ENCODE measurements at places on chromosomes 12 and 14.
A peak's percentile ranks its signal among the peaks of the same experiment; 100 is the strongest.

DNA sequence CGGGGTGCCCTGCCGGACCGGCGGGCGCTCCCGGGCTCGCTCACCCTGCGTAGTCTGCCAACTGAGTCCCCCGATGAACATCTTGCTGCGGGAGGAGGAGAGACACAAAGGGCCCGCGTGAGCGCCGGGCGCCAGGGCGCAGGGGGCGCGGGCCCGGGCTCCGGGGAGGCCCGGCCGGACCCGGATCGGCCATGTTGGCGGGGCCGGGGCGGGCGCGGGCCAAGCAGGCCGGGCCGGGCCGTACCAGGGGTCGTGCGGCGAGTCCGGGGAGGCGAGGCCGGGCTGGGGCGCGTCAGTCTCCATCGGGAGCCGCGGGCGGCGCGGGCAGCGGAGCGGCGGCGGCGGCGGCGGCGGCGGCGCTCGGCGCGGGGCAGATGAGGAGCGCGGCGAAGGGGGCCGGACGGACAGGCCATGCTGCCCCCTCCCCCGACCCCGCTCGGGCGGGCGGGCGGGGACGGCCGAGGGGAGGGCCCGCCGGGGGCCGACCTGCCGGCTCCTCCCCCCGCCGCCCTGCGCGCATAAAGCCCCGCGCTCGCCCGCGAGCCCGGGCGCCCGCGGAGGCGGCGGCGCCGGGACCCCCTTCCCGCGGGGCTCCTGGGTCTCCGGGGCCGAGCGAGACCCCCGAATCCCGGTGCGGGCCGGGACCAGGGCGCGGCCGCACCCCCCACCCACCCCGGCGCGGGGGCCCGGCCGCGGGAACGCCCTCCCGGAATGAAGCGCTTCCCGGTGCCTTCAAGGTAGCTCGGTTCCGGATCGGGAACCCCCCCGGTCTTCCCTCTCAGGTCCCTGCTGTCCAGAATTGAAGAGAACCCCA is at the start of gene MSI1:
Gene MSI1 (minus strand): TSS at position 376 of the 814 bp plus-strand sequence. CDS start 73 bp downstream, at position 303.
- DNase-seq, result no peak

GRCh38 chr12:50057000-50057841 is at the start of gene ASIC1:
TSS of gene ASIC1 (plus strand) at chr12:50057596. CDS start at chr12:50058767, 1,171 bp downstream.
- peak; percentile 76 for DNase-seq

- no peak for DNase-seq
These were observed 504.4 kb upstream of the LMO3 start for GRCh38 chr12:17110316-17110715.

GRCh38 chr12:1618489-1618888 is 10.5 kb upstream of the WNT5B start:
- no peak for DNase-seq

All from left ventricle myocardium inferior (tissue), 1 donor.